ENCODE measurements at places on chromosomes 5 and 9. TPM values are rescaled to one million over a fixed set of nuclear protein-coding genes. Genes with fewer than 3 reads are reported as not detected.

TTC16 gene
- not detected for total RNA-seq

DNA sequence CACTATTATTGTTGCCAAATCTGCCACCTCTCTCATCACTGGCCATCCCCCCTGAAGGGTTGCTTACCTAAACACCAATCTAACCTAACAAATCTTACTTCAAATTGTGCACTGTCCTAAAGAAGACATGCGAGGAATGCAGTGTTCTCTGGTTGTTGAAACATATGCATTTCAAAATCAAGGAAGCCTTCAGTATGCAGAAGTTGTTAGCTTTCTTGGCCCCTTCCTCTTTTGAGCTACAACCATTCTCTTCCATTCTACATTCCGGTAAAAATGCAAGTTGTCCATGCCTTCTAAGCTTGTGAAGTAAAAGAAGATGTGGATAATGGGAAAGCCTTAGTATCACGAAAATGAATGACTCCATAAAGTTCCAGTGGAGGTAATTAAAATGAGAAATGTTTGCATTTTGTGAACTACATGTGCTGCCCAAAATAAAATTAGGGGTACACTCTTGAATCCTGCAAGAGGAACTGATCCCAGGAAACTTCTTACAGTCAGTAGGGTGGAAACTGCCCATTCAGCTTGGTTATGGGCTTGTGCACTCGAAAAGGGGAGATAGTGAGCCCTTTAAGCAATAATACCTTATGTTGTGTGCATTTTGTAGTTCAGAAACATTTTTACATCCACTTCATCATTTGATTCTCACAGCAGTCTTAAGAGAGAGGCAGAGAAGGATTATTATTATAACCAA, 77.6 kb upstream of the ADRB2 start:
- H3K27me3 ChIP-seq = no peaks in the 10 kb centered on the region
- no peak for DNase-seq

SLC46A2 gene
- total RNA-seq = 0.09 TPM

DNA sequence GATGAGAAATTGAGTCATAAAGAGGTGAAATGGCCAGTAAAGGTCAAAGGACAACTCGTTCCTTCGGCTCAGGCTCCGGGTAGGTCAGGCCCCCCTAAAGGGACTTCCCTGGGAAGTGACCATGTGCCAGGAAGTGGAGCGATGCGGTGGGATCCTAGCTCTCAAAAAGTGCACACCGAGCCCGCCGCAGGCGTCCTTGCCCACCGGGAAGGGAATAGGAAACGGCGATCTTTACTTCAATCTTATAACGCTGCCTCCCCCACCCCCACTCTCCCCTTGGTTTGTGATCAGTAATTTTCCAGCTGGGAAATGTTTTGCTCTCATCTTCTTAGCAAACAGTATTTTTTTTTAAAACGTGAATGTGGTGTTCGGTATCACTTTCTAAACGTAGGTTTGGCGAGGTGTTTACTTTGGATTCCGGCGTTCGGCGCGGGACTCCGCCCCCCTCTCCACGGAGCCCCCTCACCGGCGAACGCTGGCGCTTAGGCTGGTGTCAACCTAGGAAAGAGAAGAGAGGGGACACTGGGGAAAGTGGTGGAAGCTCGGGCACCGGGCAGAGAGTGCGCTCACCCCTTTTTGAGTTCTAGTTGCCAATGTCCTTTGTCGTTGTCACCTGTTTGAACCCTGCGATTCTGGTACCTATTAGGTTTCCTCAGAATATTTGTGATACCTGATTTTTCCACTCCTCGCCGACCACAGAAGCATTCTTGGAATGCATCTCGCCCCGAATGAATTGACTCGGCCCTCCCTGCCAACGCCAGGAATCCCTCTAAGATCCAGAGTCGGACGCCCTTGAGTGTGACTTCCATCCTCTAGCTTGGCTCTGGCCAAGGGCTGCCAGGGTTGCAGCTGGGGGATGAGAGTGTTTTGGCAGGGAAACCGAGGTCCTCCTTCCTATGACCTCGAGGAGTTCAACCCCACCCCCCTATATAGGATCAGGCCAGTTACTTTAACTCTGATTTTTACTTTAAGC, 1.8 kb upstream of the KLF4 start:
- H3K27ac ChIP-seq = peak overlapping the region; percentile 81
- peak overlapping the region; percentile 98 for H3K4me3 ChIP-seq
- H3K4me1 ChIP-seq = peaks cover 48% of the 10 kb centered on the region
- H3K27me3 ChIP-seq = peaks cover 18% of the 10 kb centered on the region
- no peak for DNase-seq
